ENCODE measurements at places on chromosomes 5 and 9. TPM values are rescaled to one million over a fixed set of nuclear protein-coding genes. Genes with fewer than 3 reads are reported as not detected.

- peaks cover 70% of the 10 kb centered on the region for H3K4me1 ChIP-seq
- H3K27me3 ChIP-seq = no peaks in the 10 kb centered on the region
- H3K4me3 ChIP-seq = no peak overlapping the region
- peak; percentile 94 for DNase-seq
- H3K27ac ChIP-seq = peak overlapping the region; percentile 66
- H3K36me3 ChIP-seq = no peaks in the 10 kb centered on the region
Observed at GRCh38 chr5:172414531-172415361, 39.6 kb downstream of the SH3PXD2B start.

DNA sequence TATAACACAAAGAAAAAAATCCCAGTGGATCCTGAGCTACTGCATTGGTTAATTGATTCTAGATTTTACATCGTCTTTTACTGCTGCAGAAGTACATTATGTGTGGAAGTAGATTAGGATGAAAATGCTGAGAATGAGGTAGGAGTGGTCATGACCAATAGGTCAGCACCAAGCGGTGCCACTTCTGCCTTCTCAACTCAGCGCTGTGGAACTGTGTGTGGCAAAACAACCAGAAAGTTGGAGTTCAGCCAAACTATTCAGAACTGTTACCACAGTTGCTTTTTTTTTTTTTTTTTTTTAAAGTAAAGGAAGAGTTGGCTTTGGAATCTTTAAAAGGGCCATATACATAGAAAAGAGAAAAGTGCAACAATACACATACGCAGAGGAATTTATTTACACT lies 24.2 kb downstream of the POU5F2 start:
- H3K27ac ChIP-seq = no peak overlapping the region
- peaks cover 33% of the 10 kb centered on the region for H3K4me1 ChIP-seq
- no peak overlapping the region for H3K4me3 ChIP-seq
- no peaks in the 10 kb centered on the region for H3K36me3 ChIP-seq
- no peaks in the 10 kb centered on the region for H3K27me3 ChIP-seq

DNA sequence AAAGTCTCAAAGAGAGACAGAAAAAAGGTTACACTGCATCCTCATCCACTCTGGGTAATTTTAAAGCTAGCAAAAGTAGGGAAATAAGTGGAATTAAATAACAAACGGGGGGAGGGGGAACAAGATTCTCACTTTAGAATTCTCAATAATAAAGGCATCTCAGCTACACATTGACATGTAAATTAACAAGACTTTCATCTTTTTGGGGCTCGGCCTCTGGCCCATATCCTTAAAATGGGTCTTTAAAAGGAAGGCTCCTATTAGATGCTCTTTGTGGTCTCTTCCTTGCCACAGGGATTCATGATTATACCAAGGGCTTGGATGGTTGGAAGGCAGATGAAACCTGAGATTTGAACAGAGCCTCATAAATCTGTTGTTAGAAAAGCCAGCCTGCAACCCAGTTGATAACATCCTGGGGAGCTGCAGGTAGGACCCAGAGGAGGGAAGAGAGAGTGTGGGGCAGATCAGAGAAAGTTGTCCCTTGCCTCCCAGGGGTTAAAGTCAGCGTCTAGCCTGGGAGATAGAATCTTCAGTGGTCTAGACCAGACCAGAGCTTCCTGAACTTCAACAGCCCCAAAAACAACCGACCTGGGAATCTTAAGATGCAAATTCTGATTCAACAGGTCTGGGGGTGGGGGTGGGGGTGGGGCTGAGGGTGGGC lies 135.9 kb downstream of the GCNT1 start:
- no peak overlapping the region for H3K4me3 ChIP-seq
- no peak overlapping the region for H3K27ac ChIP-seq
- H3K4me1 ChIP-seq = no peaks in the 10 kb centered on the region
- H3K36me3 ChIP-seq = no peaks in the 10 kb centered on the region
- DNase-seq = no peak

GRCh38 chr9:93567271-93567959 lies 9.0 kb upstream of the PHF2 start:
- H3K4me3 ChIP-seq = peak overlapping the region; percentile 59
- no peaks in the 10 kb centered on the region for H3K27me3 ChIP-seq
- peaks cover 16% of the 10 kb centered on the region for H3K36me3 ChIP-seq
- peaks cover 14% of the 10 kb centered on the region for H3K4me1 ChIP-seq
- H3K27ac ChIP-seq = peak overlapping the region; percentile 83
- no peak for DNase-seq

- no peak overlapping the region for H3K4me3 ChIP-seq
- no peak for DNase-seq
- H3K27ac ChIP-seq = no peak overlapping the region
- H3K36me3 ChIP-seq = no peaks in the 10 kb centered on the region
Observed at GRCh38 chr5:154546719-154547118, 68.7 kb upstream of the HAND1 start.

- no peak overlapping the region for H3K4me3 ChIP-seq
- no peak for DNase-seq
- H3K36me3 ChIP-seq = no peaks in the 10 kb centered on the region
Observed at GRCh38 chr9:132218208-132218607, 56.4 kb downstream of the NTNG2 start.

DNA sequence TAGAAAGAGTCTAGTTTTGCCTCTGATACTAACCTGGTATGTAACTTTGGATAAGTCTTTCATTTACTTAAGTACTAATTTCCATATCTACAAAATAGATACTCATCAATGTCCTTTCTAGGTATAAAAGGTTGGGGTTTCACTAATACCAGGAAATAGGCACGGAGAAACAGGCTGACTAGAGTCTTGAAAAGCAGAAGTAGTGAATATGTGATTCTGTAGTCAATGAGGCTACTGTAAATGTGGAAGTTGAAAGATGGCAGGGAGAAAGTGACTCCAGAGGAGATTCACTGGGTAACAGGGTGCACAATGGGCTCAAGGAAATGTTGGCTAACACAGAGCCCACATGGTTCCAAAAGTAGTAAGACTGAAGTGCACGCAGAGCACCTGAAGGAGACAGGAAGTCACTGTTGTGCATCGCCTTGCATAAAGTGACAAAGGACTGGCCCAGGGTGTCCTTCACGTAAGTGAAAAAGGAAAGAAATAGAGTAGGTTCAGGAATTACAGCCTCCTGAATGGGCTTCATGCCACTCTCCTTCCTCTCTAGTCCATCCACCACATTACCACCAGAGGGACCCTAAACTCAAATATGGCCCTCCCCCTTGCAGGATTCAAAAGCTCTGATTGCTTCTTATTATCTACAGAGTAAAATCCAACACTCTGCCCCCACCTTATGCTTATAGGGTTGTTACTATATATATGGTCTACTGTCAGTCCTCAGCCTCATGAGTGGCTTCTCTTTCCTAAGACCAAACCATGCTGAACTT lies 288.0 kb upstream of the SMARCA2 start:
- H3K4me1 ChIP-seq = no peaks in the 10 kb centered on the region
- no peaks in the 10 kb centered on the region for H3K27me3 ChIP-seq
- DNase-seq = no peak
- no peak overlapping the region for H3K27ac ChIP-seq
- no peak overlapping the region for H3K4me3 ChIP-seq

GRCh38 chr5:67147760-67148159 lies 48.8 kb downstream of the CD180 start:
- peaks cover 44% of the 10 kb centered on the region for H3K4me1 ChIP-seq
- peak; percentile 19 for DNase-seq
- H3K4me3 ChIP-seq = no peak overlapping the region
- H3K27ac ChIP-seq = no peak overlapping the region
- H3K36me3 ChIP-seq = peaks cover 20% of the 10 kb centered on the region
- no peaks in the 10 kb centered on the region for H3K27me3 ChIP-seq

DNA sequence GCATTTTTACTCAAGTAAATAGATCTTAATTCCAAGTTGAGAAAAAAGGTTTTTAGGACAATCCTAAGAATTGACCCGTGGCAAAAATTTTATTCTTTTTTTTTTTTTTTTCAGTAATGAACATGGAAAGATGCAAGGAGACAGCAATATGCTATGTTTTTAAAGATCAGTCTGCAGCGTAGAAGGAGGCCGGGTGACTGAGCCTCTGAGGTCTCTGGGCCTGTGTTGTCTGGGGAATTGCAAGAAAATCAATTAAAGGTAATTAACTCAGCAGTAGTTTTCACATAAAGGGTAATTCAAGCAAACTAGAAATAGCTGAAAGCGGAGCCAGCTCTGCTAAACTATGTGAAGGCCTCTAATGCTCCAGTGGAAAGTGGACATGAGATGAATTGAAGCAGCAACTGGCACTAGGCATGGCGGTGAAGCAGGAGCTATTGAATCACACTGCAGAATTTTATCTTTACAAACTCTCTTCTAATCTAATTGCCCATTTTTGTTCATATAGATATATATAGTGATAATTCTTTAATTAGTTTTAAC lies 285.2 kb upstream of the ITGA1 start:
- no peaks in the 10 kb centered on the region for H3K27me3 ChIP-seq
- DNase-seq = no peak
- H3K36me3 ChIP-seq = no peaks in the 10 kb centered on the region
- no peak overlapping the region for H3K27ac ChIP-seq

DNA sequence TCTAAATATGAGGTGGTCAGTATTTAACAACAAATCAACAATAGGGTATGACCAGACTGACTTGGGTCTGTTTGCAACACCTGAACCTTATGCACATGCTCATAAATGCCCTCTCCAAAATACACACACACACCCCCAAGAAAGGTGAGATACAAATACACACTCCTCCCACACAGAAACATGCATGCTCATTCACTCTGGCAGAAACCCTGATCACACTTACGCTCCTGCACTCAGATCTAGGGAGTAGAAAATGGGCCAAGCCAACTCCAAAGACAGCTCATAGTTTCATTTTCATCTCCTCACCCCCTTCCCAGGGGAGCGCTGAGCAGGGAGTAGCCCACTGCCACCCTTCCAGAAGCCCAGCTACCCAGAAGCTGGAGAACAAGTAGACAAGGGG lies 11.3 kb downstream of the TRIM7 start:
- no peak overlapping the region for H3K27ac ChIP-seq
- peaks cover 28% of the 10 kb centered on the region for H3K4me1 ChIP-seq
- peaks cover 15% of the 10 kb centered on the region for H3K27me3 ChIP-seq
- H3K36me3 ChIP-seq = no peaks in the 10 kb centered on the region

DNA sequence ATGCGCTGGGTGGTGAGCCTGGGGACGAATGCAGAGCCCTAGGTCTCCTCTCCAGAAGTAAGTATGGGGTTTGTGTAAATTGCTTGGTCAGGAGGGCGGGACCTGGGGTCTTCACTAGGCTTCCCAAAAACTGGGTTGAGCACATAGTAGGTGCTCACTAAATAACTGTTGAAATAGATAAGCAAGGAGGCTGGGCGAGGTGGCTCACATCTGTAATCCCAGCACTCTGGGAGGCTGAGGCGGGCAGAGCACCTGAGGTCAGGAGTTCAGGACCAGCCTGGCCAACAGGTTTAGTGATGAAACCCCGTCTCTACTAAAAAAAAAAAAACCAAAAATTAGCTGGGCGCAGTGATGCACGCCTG lies 163.9 kb upstream of the IER5L start:
- H3K27ac ChIP-seq = no peak overlapping the region
- no peak overlapping the region for H3K4me3 ChIP-seq
- DNase-seq = no peak
- no peaks in the 10 kb centered on the region for H3K27me3 ChIP-seq

DNA sequence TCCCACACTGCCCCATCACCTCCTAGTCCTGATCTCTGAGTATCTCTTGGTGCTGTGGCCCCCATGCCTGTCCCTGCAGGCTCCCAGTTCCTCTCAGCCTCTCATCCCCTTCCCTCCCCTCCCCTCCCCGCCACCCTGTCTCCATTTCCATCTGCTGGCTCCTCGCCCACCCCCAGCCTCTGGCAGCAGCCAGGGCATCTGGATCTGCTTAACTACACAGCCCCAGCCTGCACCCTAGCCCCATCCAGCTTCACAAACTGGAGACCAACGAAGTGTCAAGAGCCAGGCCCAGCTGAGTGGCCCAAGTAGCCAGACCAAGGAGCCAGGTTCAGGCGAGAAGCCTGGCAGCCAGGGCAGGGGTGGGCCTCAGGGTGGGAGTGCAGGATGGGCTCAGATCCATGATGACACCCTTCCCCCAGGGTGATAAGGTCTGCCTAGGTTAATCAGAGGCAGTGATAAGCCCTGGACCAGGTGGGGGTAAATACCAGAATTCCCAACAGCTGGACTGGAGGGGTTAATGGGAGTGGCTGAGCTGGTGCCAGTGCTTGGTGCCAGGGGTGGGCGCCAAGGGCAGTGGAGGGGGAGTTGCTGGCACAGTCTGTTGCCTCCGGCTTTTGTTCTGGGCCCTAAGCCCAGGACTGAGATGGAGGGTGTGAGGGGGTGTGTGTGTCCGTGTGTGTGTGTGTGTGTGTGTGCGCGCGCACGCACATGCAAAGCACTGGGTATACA lies 2.5 kb downstream of the IL11RA start:
- no peaks in the 10 kb centered on the region for H3K27me3 ChIP-seq
- DNase-seq = no peak

GRCh38 chr5:146529984-146530383 lies 14.0 kb upstream of the GPR151 start:
- no peaks in the 10 kb centered on the region for H3K36me3 ChIP-seq
- H3K27ac ChIP-seq = no peak overlapping the region
- no peaks in the 10 kb centered on the region for H3K4me1 ChIP-seq
- DNase-seq = no peak

GRCh38 chr9:111035543-111036428 lies 2.5 kb downstream of the LPAR1 start:
- H3K27me3 ChIP-seq = peaks cover 47% of the 10 kb centered on the region
- H3K27ac ChIP-seq = no peak overlapping the region
- peaks cover 22% of the 10 kb centered on the region for H3K4me1 ChIP-seq
- DNase-seq = no peak
- no peaks in the 10 kb centered on the region for H3K36me3 ChIP-seq
- H3K4me3 ChIP-seq = no peak overlapping the region

DNA sequence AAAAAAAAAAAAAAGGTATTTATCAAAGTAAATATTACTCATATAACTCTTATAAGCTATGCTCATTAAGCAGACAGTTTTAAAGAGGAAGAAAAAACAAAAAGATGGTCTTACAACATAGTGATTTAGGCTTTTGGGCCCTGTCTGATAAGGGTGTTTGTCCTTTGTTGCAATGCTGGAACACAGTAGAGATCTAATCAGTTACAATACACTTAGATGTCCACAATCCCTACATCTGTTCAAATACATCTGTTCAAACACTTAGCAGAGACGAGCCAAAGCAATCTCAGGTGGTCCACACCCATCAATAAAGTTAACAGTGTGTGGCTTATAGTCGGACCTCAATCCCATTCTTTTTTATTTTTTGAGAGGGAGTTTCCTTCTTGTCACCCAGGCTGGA lies 11.0 kb downstream of the PRXL2C start:
- peaks cover 21% of the 10 kb centered on the region for H3K4me1 ChIP-seq
- H3K4me3 ChIP-seq = no peak overlapping the region
- H3K27me3 ChIP-seq = no peaks in the 10 kb centered on the region
- peak; percentile 92 for DNase-seq
- H3K27ac ChIP-seq = no peak overlapping the region
- H3K36me3 ChIP-seq = peaks cover 3% of the 10 kb centered on the region

- no peaks in the 10 kb centered on the region for H3K27me3 ChIP-seq
- H3K36me3 ChIP-seq = no peaks in the 10 kb centered on the region
- H3K4me1 ChIP-seq = peaks cover 9% of the 10 kb centered on the region
- no peak overlapping the region for H3K27ac ChIP-seq
Observed at GRCh38 chr5:131966551-131966950, 21.1 kb upstream of the MEIKIN start.

The AK6 gene
- total RNA-seq = 77.2 TPM

The BNIP1 gene
- total RNA-seq = 20.6 TPM

The RNF20 gene
- total RNA-seq = 37.6 TPM

The NEUROG1 gene
- not detected for total RNA-seq

The FREM1 gene
- total RNA-seq = 33.6 TPM

The ORM2 gene
- 283 TPM for total RNA-seq

The LRRC26 gene
- total RNA-seq = not detected

The PTTG1 gene
- 161 TPM for total RNA-seq

The PCDHGA3 gene
- total RNA-seq = not detected

The FAM81B gene
- total RNA-seq = not detected

The SLC6A18 gene
- total RNA-seq = not detected

The GPX8 gene
- 0.33 TPM for total RNA-seq

The TCERG1 gene
- total RNA-seq = 71.7 TPM

The SHISAL2B gene
- not detected for total RNA-seq

The C5orf58 gene
- not detected for total RNA-seq

The IL31RA gene
- total RNA-seq = not detected

The FOXD4 gene
- 0.18 TPM for total RNA-seq

The NOXA1 gene
- 1.2 TPM for total RNA-seq
